ENCODE measurements at places on chromosomes 3 and 15. TPM values are rescaled to one million over a fixed set of nuclear protein-coding genes. Genes with fewer than 3 reads are reported as not detected.

Gene ACAN
- not detected for total RNA-seq

GRCh38 chr3:52046186-52046901, 10.0 kb downstream of the DUSP7 start:
- peak; percentile 97 for DNase-seq

Gene TGM5
- total RNA-seq, result not detected

- DNase-seq, result peak; percentile 46
Measured at GRCh38 chr15:38853608-38854007, 289.0 kb upstream of the RASGRP1 start.

Gene TM4SF1
- total RNA-seq, result 207 TPM

GRCh38 chr3:150035301-150035779, 64.6 kb upstream of the PFN2 start:
- DNase-seq, result no peak

Data from M059J (cell line).